CD8-positive, alpha-beta T cell (primary cell): ENCODE measurements at places on chromosomes 6 and 20. TPM values are rescaled to one million over a fixed set of nuclear protein-coding genes. Genes with fewer than 3 reads are reported as not detected.

GRCh38 chr6:166955121-166955864 lies 1.1 kb downstream of the RNASET2 start:
- no peak for DNase-seq

DNA sequence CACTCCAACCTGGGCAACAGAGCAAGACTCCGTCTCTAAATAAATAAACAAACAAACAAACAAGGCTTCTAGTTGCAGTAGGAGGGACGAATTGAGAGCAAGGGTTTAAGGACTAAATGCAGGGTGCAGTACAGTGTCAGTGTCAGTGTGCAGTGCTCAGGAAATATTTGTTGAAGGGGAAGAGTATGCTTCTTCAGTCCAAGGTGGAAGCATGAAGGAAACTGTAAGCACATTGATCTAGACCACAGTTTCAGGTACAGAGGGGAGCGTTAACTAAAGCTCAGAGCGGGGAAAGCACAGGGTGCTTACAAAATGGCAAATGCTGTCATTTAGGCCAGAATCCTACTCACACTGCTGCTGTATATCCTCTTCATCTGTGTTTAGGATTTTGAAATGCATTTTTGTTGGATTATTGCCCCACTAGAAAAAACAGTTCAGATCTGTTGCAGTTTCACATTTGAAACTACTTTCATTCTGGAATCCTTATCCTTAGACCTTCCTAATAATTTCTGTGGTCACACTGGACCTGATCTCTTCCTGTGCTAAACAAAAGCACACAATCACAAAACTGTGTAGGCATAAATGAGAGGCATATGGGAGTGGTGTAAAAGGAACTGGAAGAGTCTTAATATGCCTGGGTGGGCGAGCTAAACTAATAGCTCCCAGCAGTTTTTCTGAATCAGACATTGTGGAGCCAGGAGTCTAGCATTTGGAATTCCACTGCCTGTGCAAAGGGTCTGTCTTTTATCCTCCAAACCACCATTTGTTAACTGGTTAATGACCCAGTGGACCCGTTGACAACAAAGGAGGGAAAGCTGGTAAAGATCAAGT lies 41.4 kb downstream of the CBFA2T2 start:
- DNase-seq: no peak

The OTOR gene
- total RNA-seq: not detected

The LST1 gene
- total RNA-seq: 13.0 TPM

DNA sequence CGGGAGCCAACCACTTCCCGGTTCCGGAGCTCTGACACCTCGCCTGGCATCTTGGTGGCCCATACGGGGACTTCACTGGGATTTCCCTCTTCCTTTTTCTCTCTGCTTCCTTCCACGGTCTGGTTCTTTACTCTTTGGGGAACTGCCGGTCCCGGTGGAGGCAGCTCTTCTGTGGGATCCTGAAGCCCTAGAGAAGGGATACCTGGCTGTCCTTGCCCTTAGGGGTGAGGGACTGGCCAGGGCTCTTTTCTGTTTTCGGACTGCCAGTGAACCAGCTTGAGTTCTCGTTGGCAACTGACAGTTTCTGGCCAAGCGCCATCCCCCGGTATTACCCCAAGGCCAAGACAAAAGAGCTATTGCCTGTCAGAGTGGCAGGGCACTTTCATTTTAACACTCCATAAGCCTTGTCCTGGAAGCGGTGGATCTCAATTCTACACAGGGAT lies 880 bp upstream of the CPXM1 start:
- DNase-seq: no peak

The TGM2 gene
- not detected for total RNA-seq

DNA sequence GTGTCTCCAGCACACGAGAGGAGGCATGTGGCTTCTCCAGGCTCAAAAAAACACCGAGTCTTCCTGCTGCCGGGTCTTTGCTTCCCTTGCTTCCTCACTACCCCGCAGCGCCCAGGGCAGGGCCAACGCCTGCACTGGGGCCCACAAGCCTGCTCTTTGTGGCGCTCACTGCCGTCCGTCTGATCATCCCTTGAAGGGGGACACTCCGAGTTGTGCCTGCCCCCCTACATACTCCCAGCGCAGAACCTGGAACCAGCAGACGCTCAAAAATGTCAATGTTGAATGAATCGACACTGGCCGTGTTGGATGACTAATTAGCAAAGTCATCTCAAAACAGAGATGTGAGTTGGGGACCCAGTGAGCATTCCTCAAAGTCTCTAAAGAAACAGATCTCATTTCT lies 8.1 kb upstream of the ARFGAP1 start:
- DNase-seq: no peak

- DNase-seq: peak; percentile 84
Measured at GRCh38 chr6:159094444-159095252, 49.9 kb upstream of the TAGAP start.

GRCh38 chr6:116564921-116565872 lies 6.1 kb upstream of the RWDD1 start:
- DNase-seq: no peak

The RAET1L gene
- not detected for total RNA-seq

- DNase-seq: no peak
Measured at GRCh38 chr6:148959008-148959407, 212.2 kb downstream of the UST start.

DNA sequence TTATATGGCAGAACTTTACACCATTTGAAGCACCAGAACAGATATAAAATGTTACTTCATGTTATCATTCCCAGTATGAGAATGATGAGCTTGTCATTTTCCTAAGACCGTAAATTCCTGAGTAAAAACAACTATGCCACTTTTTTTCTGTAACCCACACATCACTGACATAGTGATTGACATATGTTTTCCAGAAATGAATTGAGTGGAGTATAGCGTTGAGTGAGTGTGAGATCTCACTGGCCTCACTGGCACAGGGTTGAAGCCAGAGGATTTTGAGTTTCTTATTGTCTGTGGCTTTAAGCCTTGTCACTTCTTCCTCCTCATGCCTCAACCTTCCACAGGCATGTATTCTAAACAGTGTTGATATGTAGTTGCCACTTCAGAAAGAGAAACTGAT lies 62.3 kb downstream of the PDE7B start:
- no peak for DNase-seq

DNA sequence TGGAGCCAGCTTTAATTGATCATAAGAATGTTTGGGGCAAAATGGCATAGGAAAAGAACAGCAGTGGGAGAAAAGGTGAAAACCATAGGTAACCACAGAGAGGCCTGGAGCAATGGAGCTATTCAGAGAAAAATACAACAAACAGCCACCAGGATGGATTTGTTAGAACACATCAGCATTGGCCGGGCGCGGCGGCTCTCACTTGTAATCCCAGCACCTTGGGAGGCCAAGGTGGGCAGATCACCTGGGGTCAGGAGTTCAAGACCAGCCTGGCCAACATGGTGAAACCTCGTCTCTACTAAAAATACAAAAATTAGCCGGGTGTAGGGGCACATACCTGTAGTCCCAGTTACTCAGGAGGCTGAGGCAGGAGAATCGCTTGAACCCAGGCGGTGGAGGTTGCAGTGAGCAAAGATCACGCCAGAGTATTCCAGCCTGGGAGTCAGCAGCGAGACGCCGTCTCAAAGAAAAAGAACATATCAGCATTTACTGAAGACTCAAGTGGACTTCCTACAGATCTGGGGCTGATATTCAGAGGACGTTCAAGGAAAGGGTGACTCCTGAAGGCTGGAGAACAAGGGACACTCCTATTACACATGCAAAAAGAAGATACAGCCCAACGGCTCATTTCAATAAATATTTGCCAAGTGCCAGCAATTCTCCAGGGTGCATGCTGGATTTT lies 20.2 kb downstream of the SNHG17 start:
- no peak for DNase-seq

GRCh38 chr20:39036011-39036410 lies 73.9 kb downstream of the DHX35 start:
- DNase-seq: no peak

GRCh38 chr20:47583551-47583950 lies 81.9 kb downstream of the NCOA3 start:
- DNase-seq: no peak

The OVOL2 gene
- total RNA-seq: not detected

DNA sequence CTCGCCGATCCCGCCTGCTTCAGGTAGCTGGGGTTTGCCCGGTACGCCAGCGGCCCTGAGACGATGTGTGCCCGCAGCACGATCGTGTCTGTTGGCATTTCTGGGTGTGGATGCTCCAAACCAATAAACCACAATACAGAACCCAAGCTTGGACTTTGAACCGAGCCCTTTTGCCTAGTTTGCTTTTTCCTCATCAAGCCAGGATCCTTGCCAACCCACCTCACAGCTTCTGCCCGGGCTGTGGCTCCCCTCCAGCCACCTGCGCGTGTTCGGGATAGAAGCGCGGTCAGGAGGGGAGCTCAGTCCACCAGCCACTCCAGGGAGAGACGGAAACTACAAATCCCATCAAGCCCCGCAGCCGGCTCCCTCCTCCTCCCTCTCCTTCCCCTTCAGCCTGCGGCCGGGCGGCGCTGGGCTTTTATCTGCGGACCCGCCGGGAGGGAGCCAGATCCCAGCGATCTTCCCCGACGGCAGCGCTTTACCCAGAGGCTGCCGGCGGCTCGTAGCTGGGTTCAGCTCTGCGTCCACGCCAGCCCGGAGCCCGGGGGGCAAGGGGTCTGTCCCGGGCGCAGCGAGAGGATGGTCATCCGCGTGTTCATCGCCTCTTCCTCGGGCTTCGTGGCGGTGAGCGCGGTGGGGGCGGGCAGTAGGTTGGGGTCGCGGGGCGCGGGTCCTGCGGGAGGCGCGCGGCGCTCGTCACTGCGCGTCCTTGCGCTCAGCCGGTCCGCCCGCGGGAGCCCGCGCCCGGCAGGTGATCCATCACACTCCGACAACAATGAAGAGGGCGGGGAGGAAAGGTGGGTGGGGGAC lies at the start of gene SH3BGRL2:
Gene SH3BGRL2 (plus strand): TSS at position 447 of the 810 bp plus-strand sequence. CDS start 133 bp downstream, at position 580.
- peak; percentile 31 for DNase-seq

DNA sequence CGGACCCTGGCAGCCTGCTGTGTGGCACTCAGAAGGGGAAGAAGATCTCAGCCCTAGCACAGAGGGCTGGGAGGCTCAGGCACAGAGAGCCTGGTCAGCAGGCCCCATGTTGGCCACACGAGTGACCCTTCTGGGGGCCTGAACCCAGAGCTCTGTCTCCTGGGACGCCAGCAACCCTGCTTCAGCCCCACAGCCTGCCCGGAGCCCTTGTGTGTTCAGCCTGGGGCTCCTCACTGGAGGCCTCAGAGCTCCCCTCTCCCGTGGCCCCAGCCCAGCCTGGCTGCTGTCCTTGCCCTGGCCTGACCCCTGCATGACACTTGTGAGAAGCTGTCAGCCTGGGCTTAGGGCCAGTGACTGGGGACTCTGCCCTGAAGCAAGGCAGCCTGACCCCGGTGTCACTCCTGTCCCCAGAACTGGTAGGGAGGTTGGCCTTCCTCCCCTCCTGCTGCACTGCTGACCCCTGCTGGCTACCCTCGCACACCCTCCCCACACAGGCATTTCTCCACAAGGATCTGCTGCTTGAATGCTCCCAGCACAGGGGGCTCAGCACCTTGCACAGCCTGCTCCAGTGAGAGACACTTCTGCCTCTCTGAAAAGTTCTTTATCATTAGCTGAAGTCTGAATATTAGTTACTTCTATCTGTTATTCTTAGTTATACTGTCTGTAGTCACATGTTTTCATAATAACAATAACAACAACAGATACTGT lies 15.4 kb upstream of the IP6K3 start:
- peak; percentile 41 for DNase-seq

DNA sequence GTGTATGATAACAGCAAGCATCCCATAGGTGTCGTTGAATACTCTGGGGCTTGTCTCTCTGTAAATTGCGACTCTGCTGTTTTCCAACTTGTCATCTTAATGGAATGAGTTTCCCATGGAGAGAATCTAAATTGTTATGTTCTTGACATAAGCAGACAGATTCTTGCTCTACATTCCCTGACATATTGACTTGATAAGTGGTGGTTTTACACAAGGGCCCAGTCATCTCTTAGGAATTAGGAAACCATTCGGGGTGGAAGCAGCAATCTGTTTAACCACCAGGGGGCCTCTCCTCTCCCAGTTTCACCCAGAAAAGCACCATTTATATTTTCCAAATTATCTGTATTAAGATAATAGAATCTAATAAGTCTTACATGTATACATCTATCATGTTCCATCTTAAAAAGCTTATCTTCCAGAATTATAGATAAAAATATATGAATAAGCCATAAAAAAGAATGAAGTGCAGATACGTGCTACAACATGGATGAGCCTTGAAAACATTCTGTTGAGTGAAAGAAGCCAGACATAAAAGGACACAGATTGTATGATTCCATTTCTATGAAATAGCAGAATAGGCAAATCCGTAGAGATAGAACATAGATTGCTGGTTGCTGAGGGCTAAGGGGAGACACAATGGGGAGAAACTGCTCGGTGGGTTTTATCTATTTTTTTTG lies 23.1 kb upstream of the MROH8 start:
- DNase-seq: no peak

GRCh38 chr6:48061265-48061990 lies 49.6 kb downstream of the PTCHD4 start:
- DNase-seq: no peak

DNA sequence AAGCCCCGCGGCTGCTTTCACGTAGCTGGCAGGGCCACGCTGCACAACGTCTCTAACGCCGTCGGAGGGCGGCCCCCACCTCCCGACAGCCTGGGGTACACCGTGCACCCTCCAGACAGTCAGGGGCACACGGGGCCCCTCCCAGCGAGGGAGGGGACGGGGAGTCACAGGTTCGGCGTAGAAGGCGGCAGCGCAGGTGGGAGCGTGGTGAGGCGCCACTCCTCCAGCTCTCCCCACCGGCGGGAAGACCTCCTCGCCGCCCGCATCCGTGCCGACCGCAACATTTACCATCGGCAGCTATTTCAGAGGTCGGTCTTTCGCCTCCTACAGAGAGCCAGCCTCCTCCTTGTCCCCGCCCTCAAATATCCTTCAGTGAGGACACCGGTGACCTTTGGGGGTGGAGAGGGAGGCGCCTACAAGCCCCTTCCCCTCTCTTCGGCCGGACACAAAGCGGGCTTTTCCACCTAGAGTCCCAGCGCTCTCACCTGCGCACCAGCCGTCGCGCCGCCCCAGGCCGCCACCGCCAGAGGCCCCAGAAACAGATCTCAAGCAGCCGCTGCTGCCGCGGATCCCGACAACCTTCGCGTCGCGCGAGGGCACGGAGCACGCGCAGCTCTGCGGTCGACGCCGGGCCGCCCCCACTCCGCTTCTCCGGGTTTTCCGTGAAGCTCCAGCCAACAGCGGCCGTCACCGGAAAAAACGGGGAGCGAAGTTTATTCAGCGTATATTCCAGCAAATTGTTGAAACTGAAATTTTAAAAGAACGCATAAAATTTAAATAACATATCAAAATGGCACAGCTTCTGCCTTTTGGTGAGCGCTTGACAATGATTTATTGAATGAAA lies at the start of gene MKKS:
Gene MKKS (minus strand): TSS at position 600 of the 844 bp plus-strand sequence. CDS start 20,708 bp downstream, outside the sequence.
- peak; percentile 80 for DNase-seq

DNA sequence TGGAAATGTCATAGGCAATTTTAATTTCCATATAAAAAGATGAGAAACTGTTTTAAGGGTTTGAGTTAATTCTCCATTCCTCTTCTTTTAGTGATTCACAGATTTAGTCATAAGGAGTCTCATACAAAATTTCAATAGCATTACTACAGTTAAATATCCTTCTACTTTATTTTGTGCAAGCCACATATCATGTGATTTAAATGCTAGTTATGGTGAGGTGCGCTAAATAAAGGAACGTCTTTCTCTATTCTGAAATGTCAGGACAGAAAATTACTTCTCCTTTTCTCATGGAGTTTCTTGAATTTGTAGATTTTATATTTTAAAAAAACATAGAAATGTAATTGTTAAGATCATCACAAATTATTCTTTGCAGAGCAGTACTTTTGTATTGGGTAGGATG lies 50.0 kb upstream of the SUPT3H start:
- no peak for DNase-seq

The RPP40 gene
- total RNA-seq: 1.2 TPM

The KIFC1 gene
- 1.6 TPM for total RNA-seq
